ENCODE measurements at places on chromosomes 13 and 19. TPM values are rescaled to one million over a fixed set of nuclear protein-coding genes. Genes with fewer than 3 reads are reported as not detected.

The PHF11 gene
- 66.0 TPM for total RNA-seq

The CGB1 gene
- not detected for total RNA-seq

The SLC10A2 gene
- total RNA-seq = not detected

GRCh38 chr19:5205937-5206750 is 134.5 kb downstream of the PTPRS start:
- no peak for DNase-seq

GRCh38 chr13:42039457-42039945 is 8.9 kb upstream of the DGKH start:
- DNase-seq = no peak

DNA sequence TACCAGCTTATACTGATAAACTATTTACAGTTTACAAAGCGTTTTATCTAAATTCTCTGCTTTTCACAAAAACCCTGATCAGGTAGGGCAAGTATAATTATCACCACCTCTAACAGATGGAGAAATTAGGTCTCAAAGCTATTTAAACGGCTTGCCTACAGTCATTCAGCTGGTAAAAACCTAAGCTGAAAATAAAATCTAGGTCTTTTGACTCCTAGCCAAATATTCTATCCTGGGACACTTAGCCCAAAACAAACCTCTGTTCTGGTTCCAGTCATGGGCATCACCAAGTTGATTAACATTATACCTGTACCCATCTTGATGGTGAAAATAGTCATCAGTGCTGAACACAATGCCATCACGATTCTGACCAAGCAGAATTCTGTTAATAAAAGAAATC is 11.4 kb downstream of the N4BP2L2 start:
- DNase-seq = no peak

All from activated T-helper 1 cell treated with anti-CD3 and anti-CD28 coated beads, Interleukin-12 subunit alpha, Interleukin-12 subunit beta, Interleukin-2, Interleukin-4 antibody, amounts not matched to agents 30 ng/mL and 10 ng/mL and 1 ng/mL, durations not matched to agents 14 hours and 24 hours and 36 hours (primary cell).